ENCODE measurements at places on chromosomes 1 and 21.

- DNase-seq, result no peak
Measured at GRCh38 chr1:48775831-48776392, 779 bp downstream of the BEND5 start.

DNA sequence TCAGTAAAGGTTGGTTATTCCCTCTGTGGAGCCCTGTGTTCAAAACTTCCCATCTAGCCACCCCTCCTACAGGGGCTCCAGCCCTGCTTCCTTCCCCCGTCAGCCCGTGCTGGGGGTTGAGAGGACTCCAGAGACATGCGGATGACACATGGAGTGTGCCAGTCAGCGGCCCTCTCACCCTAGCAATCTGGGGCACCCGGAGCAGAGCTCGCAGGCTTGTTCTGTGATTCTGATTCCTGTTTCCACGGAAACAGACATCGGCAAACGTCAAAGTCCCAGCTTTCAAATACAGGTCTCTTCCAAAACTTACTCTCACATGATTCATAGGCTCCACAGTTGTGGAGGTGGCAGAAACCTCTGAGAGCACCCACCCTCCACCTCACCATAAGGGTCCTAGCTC, 9.8 kb upstream of the SSBP3 start:
- DNase-seq, result no peak

GRCh38 chr21:42653231-42654061, at the start of gene PDE9A:
Gene PDE9A (plus strand): TSS chr21:42653621. CDS start chr21:42653815, 194 bp downstream.
- DNase-seq, result no peak

DNA sequence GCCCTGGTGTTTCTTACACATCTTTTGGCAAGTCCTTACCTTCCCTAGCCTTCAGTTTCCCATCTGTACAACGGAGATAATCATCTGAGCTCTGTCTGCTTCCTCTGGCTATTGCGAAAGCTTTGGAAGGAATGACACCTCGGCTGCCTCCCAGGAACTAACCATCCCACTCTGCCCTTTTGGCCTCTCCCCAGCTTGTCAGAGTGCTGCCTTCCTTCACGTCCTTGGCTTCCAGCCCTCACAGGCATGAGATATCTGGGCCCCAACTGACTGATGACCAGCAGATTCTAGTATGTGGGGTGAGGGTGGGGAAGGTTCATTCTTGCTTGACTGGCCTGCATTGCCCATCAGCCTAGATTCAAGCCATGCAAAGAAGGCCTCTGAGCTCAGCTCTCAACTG, 253.1 kb upstream of the FGGY start:
- DNase-seq, result no peak
